ENCODE measurements at places on chromosomes 12 and 14. TPM values are rescaled to one million over a fixed set of nuclear protein-coding genes. Genes with fewer than 3 reads are reported as not detected.

GRCh38 chr14:99628887-99629618 lies 15.9 kb upstream of the HHIPL1 start:
- peak; percentile 83 for DNase-seq

MDM1 gene
- total RNA-seq = 2.9 TPM

- no peak for DNase-seq
Measured at GRCh38 chr14:80494769-80495168, 283.5 kb upstream of the DIO2 start.

GRCh38 chr14:54931598-54932340 lies 29.1 kb upstream of the GCH1 start:
- DNase-seq = no peak

DNA sequence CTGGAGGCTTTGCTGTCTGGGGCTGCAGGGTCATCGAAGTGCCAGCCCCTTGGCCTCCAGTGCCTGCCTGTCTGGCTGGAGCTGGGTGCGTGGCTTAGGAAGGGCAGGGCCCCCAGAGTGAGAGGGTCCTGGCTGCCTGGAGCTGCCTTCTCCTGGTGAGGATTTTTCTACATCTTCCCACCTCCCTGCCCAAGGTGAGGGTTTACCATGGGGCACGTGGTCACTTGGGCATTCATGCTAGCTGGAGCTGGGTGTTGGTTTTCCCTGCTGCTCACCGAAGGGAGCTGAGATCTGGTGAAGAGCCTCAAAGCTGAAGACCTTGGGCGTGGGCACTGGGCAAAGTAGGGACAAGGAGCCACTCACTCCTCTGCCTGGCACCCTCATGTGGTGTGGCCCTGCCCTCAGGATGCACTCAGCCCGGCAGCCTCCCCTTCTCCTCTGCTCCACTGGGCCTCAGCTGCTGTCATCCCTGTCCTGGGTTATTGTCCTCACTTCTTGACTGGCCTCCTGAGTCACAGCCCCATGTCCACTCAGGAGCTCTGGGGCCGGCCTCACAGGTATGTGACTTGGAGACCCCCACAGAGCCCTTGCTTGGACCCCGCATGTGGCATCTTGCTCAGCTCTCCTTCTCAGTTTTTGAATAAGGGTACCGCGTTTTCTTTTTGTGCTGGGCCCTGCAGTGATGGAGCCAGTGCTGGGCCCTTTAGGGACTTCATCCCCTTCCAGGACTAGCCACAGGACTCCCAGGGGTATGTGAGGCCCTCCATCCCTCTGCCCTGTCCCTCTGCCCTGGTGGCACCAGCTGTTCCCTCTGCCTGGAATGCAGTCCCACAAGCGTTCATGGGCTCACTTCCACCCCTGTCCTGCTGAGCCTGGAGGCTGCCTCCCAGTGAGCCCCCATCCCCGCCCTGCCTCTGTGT lies 1.6 kb downstream of the CEP170B start:
- no peak for DNase-seq

DNA sequence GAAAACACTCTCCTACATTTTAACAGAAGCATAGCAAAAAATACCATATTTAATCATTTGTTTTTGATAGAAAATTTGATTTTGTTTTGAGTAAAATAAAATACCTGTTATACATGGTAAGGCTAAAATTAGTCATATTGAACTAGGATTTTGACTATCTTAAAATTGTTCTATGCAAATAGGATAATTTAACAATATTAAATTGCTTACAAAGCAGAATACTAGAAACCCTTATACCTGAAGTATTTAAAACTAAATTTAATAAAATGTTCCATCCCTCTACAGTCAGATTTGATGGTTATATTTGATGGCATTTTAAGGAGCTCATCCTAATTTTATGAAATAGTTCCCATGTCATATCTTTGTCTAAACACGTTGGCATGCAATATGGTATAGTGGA lies 323.2 kb downstream of the GPHN start:
- no peak for DNase-seq

DNA sequence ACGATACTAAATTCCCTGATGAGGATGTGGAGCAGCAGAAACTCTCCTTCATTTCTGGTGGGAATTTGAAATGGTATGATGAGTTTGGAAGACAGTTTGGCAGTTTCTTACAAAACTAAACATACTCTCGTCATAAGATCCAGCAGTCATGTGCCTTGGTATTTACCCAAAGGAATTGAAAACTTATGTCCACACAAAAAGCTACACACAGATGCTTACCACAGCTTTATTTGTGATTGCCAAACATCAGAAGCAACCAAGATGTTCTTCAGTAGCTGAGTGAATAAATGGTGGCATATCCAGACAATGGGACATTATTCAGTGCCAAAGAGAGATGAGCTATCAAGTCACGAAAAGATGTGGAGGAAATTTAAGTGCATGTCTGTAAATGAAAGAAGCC lies 10.7 kb upstream of the APOLD1 start:
- DNase-seq = no peak

ANKS1B gene
- 0.18 TPM for total RNA-seq

- no peak for DNase-seq
Measured at GRCh38 chr12:45615268-45615667, 114.2 kb upstream of the ARID2 start.

DNA sequence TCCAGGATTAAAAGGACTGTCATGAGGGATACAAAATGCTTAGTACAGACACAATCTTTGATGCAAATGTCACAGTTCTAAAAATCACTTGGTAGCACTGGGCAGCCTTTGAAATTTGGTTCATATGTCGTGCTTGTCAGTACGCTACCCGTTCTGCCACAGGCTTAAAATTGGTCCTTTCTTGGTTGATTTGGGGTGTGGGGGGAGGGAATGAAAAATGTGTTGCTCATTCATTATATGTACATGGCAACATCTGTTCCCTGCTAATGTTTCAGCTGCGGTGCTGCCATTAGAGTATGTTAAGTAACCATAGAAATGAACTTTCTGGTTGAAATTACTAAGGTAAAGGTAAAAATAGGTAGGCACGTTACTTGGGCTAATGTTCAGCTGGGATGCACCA lies 155.4 kb upstream of the ARHGAP5 start:
- DNase-seq = no peak

- DNase-seq = no peak
Measured at GRCh38 chr12:106226884-106227640, 20.8 kb downstream of the CKAP4 start.

RBM23 gene
- total RNA-seq = 31.7 TPM

- no peak for DNase-seq
Measured at GRCh38 chr14:77859934-77860570, 60.1 kb downstream of the ADCK1 start.

DPF3 gene
- 3.5 TPM for total RNA-seq

DNA sequence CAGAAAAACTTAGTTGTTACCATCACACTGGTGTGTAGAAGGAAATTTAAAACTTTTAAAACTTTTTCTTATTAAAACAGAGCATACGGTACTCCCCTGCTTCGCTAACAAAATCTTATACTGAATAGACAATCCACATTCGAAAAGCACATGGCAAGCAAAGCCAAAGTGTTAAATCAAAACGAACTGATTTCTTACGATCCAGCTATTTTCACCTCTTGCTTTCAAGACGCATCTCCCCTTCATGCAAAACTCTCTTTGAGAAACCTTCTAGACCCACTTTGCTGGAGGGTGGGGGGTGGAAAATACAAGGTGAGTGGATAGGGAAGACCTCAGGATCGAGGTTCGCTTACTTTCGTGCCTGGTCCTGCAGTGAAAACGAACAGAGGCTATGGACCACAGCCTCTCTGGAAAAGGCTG lies 328 bp downstream of the INTS13 start:
- DNase-seq = no peak

DNA sequence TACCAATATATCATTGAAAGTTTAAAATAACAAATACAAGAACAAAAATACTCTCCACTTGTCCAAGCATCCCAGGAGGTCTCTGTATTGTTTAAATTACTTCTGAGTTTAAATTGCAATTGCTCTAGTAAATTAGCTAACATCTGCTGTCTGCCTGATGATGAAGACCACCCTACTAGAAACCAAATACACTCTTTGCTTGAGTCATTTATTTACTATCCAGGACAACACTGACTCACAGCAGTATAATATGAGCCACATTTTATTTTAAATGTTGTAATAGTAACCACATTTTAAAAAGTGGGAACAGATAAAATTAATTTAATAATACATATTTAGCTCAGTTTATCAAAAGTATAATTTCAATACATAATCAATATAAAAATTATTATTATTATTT lies 62.9 kb upstream of the EEA1 start:
- DNase-seq = no peak

Measured in right lobe of liver (tissue), 6 donors.